ENCODE measurements at places on chromosomes 1 and 21.

DNA sequence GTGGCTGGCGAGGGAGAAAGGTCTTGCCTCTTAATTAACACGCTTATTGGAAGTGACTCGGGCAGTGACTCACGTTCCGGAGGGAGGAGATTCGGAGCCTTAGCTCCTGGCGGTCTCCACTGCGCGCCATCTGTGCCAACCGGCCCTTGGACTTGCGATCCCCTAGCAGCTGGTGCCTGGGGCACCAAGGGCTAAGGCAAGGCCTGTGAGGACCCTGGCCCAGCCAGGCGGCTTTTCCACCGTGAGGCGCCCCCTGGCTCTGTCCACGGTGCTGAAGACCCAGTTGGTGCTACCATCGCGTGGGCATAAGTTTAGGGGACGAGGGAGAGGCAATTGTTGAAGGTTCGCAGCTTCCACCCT lies 1.3 kb upstream of the SYT6 start:
- DNase-seq: peak; percentile 33

DNA sequence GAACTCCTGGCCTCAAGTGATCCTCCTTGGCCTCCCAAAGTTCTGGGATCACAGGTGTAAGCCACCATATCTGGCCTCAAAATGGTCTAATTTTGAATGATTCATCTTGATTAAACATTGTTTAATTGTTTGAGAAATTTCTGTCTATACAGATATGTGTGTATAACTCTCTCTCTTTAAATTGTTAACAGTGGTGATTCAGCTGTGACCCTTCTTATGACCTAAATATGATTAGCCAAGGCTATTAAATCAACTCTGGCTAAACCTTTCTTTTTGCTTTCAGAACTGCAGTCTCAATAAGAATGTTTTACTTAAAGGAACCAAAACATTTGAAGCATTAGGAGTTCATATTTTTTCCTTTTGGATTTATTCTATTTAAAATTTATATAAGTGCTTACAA lies 19.2 kb upstream of the B3GALT5 start:
- no peak for DNase-seq

DNA sequence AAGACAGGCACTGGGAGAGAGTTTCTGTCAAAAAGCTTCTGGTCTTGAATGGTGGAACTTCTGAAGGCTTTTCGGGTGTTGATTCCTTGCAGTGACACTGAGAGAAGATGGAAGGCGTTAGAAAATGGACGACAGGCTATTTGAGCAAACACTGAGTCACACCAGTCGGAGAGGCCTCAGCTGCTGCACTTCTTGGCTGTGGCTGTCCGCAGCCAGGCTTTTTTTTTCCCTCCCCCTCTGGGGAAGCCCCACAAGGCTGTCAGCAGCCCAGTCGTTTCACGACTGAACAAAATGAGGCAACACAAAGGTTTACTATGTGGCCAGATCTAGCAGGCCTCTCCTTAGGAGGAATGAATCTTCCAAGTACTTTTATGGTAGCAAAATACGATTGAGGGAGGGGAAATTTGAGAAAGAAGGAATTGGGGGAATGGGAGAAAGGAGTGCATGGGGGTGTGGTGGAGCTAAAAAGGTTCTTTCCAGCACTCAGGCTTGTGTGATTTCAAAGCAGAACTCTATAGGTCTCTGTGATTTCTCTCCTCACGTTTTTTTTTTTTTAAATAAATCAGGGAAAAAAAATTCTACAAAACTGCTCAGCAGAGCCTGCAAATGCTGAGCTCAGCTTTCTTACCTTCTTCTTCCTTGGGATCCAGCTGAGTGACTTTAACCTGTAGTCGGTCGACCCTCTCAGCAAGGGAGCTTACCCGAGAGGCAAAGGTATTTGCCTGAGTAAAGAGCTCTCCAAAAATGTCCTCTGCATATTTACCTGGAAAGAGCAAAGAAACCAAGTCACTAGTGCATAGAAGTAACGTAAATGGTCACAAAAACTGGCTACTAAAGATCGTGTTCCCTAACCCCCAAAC lies 26.1 kb downstream of the GPR3 start:
- DNase-seq: peak; percentile 90

DNA sequence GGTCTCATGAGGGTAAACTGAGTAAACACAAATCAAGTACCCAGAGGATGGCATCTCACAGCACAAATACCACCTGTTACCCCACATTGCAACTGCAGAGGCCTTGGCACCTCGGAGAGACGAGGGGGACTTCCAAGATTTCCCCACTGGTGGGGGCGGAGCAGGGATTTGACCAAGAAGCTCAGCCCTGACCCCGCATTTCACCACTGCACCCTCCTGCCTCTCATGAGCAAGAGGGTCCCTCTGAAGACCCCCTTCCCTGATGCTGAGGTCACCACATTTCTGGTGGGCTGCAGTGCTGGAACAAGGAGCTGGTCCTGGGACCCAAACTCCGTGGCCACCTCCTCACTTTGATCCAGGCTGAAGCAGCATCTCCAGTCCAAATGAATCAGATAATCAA lies 342.4 kb downstream of the NPHP4 start:
- DNase-seq: no peak

DNA sequence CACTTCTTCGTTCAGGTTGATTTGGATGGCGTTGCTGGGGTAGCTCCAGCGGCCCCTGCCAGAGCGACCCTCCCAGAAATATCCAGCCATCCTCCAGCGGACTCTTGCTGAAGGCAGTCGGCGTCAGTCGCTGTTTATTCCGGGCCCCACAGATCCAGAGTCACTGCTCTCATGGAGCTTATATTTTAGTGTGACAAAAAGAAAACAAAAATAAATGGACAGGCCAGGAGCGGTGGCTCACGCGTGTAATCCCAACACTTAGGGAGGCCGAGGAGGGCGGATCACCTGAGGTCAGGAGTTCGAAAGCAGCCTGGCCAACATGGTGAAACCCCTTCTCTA lies 791 bp upstream of the CFAP298 start:
- DNase-seq: no peak

DNA sequence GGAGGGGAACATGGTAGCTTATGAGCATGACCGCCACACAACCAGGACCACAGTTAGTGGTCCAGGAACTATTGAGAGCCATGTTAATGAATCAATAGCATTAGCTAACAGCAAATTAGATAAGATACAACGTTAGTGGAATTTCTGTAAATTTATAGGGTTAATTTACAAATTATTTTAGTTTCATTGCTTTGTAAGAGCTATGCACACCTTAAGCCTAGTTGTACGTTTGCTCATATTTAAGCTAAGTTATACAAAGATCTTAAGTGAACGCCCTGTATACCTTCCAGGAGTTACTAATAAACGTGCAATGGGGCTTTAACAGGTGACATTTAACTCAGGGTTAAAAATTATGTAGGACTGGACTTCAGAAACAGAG lies 749 bp downstream of the EXOSC10 start:
- DNase-seq: no peak

GRCh38 chr1:228059634-228060457 lies 22.7 kb upstream of the ARF1 start:
- DNase-seq: no peak

- DNase-seq: peak; percentile 87
Measured at GRCh38 chr1:2330519-2331199, 60.7 kb downstream of the MORN1 start.

- DNase-seq: peak; percentile 30
Measured at GRCh38 chr1:224430511-224431113, 4.0 kb downstream of the WDR26 start.

GRCh38 chr1:177287270-177287669 lies 116.5 kb downstream of the BRINP2 start:
- peak; percentile 76 for DNase-seq

- no peak for DNase-seq
Measured at GRCh38 chr1:55347041-55347440, 131.9 kb upstream of the USP24 start.

- no peak for DNase-seq
Measured at GRCh38 chr21:31142600-31142999, 104.3 kb upstream of the KRTAP19-8 start.

Data from muscle of back (tissue), 13 donors.